NB4 (cell line): ENCODE measurements at places on chromosomes 3 and 15.

DNA sequence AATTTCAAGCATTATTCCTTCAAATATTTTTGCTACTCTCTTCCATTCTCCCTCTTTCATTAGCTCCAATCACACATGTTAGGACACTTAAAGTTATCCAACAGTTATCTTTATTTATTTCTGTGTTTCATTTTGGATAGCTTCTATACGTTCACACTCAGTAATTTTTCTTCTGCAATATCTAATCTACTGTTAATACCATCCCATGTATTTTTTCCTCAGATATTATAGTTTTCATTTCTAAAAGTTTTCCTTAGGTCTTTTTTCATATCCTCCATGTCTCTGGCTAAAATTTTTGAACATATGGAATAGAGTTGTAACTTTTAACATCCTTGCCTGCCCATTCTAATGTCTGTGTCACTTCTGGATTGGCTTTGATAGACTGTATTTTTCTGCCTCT lies 73.4 kb downstream of the CTNNB1 start:
- DNase-seq: no peak

- DNase-seq: no peak
Measured at GRCh38 chr3:116141724-116142123, 303.6 kb downstream of the LSAMP start.

DNA sequence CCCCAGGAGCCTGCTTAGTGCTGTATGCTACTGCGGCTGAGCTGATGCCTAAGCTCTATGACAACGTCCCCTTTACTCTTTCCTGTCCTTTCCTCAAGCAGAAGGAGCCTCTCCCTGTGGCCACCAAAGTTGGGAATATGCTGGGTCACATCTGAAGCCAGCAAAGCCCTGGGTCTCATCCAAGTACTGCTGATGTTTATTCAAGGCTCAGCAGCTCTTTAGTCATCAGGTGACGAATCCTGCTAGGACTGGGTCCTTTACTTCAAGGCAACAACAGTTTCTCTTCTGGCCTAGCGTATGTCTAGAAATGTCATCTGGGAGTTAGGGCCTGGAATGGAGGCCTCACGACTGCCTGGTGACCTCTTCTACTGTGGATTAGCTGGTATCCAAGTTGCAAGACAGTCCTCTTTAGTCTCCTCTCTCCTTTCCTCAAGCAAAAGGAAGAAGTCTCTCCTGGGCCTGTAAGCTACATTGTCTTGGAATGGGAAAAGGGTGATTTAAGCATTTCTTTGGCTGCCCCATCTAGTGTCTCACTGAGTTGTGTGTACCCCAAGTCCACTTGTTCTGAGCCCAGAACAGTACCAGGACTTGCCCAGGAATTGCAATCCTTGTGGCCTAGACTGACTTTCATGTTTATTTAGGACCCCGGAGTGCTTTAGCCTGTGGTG lies 63.9 kb downstream of the TNFAIP8L3 start:
- DNase-seq: no peak

DNA sequence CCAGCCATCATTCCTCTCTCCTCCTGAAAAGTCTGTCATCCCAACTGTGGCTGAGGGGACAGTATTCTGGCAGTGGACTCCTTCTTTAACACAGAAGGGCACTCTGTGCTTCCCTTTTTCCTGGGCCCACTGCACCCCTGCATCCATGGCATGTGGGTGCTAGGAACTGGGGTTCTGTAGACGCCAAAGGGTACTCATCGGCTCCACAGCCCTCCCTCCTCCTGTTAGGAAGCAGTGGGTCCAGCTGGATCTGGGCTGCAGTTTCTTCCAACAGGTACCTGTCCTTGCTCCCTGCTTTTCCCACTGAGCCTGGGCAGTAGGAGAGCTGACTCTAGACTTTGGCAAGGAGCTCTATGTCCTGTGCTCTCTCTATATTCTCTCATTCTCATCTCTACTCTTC lies 6.4 kb upstream of the MANF start:
- no peak for DNase-seq

DNA sequence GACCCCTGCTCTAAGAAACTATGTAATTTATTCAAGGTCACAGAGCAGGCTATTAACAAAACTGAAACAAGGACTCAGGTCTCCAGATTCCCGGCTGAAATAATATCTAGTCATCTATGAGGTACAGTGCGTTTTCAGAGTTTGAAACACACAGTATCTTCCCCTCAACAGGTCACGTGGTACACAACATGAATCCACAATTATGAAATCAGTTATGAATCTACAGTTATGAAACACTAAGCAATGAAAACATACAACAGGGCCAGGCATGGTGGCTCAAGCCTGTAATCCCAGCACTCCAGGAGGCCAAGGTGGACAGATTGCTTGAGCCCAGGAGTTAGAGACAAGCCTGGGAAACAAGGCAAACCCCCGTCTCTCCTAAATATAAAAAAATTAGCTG lies 72.7 kb downstream of the FSIP1 start:
- no peak for DNase-seq
